ENCODE measurements at places on chromosomes 4 and X.

GRCh38 chr4:20318001-20318908, 66.5 kb downstream of the SLIT2 start:
- DNase-seq: no peak

DNA sequence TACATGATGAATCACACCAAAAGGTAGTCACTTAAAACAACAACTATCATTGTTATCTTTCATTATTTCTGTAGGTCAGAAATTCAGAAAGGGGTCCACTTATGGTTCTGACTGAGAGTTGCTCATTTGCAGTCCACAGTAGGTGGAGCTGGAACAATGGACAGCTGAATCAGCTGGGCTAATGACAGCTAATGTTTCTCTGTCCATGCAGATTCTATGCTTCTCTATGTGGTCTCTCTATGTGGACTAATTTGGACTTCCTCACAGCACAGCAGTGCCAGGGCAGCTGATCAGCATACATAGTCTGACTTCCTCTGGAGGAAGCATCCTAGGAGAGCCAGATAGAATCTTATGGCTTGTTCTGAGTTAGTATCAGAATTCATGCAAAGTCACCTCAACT, 131.7 kb upstream of the INTU start:
- DNase-seq: no peak

GRCh38 chrX:50971395-50971794, 60.9 kb downstream of the BMP15 start:
- DNase-seq: no peak

DNA sequence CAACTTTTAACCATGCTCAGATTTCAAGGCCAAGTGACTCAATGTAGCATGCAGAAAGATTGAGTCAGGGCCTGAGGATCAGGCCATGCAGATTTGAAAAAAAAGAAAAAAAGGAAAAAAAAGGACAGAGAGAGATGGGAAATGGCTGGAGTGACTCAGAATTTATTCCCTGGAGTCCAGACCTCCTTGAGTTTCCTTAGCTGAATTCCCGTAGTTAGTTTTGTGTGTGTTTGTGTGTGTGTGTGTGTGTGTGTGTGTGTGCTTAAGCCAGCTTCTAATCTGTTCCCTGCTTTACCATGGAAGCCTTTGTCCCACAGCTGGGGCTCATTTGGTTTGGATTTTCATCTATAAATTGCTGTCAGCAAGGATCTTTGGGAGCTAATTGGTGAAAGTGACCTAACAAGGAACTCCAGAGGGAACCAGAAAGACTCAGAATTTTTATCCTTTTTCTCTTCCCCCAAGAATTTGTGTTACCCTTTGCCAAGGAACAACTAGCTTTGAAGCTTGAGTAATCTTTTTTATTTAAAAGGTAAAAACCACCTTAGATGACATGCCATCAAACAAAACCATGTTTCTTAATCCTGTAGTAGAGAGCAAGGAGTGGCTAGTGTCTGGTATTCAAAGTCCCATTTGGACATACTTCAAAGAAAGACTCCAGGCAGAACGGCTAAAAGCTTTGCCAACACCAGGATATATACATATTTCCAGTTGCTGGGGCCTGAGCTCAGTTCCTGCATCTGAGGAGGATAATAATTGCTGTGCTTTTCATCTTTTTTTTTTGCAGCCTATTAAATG, 109.0 kb upstream of the DDIT4L start:
- DNase-seq: peak; percentile 66

DNA sequence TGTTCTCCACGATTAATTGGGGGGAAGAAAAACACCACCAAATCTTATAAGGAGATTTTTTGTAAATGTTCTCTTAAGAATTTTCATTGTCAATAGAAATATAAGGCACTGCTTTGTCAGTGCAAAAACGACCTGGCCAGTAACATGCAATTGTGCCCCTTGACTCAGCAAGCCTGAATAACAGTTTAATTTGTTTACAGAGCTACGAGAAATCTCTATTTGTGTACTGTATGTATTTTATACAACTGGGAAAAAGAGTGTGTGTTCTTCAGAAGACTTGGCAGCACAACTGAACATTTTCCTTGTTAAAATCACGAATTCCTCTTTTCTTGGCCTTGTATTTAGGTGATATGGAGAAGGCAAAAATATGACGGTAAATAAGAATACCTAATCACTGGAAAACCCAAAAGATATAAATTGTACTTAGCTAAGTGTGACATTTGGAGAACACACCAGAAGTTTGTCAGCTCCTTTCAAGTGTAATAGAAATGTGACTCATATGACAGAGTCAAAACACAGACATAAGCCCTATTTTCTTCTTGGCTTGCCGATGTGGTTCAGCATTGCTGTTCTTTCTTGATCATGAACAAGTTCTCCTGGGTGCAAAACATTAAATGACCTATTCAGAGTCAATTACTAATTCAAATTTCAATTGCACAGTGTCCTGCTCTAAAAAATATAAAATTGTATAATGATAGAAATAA, 945.0 kb upstream of the INTU start:
- DNase-seq: no peak

- no peak for DNase-seq
Measured at GRCh38 chr4:79048878-79049277, 109.6 kb upstream of the PAQR3 start.
